Activated CD4-positive, CD25-positive, alpha-beta regulatory T cell treated with anti-CD3 and anti-CD28 coated beads, Interleukin-2, amount 50 U/mL, for 16 hours (primary cell): ENCODE measurements at places on chromosomes 6 and 20.

DNA sequence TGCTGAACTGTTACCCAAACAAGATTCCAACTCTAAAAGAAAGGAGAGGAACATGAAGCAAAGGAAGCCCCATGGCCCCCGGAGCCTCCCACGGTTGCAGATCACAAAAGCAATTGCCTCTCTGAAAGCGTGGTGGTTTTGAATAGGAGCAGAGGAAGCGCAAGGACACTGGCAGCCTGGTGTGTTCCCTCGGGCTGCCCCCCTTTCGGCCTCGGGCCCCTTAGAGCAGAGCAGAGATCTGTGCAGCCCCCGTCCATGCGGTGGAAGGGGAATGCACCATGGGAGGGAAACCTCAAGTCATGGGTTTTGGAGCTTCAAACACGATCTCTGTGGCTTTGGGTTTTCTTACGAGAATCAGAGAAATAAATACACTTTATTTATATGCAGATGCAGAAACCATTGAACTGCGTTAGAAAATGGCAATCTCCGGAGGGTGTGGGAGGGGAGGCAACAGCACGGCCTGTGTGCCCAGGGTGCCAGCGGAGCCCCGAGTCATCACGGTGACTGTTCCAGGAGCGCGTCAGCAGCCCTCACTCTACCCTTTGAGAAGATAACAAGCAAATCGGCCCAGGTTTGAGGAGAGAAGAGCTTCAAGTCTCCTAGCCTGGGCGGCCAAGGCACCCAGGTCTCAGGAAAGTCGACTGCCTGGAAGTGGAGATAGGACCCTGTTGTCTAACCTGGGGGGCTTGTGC, 20.5 kb downstream of the FOXF2 start:
- DNase-seq = no peak

DNA sequence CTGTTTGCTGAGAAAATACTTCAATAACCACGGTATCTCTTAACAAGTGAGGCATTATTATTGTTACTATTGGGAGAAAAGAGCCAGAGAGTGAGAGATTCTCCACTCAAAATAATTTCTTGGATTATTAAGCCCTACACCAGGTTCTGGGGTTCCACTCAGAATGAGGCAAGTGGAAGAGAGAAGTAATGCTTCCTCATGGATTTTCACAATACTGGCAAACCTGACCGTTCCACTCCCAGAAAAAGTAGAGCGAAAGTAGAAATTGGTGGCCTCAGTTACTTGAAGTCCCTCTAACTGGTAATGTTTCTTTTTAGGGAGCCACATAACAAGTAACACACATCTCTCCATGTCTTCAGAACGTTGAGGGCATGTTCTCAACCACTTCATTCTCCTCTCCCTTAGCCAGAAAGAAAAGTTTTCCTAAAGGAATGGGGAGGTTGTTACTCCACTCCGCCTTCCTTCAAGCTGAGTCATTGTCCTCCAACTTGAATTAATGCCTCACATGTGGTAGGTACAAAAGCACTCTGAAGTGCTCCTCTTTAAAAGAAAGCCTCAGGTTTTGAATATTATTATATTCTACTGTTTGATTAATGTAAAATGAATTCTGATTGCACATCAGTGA, 1.9 kb downstream of the BAG2 start:
- DNase-seq = no peak

- DNase-seq = no peak
These were observed 85.0 kb downstream of the DOK5 start for GRCh38 chr20:54560357-54560756.

DNA sequence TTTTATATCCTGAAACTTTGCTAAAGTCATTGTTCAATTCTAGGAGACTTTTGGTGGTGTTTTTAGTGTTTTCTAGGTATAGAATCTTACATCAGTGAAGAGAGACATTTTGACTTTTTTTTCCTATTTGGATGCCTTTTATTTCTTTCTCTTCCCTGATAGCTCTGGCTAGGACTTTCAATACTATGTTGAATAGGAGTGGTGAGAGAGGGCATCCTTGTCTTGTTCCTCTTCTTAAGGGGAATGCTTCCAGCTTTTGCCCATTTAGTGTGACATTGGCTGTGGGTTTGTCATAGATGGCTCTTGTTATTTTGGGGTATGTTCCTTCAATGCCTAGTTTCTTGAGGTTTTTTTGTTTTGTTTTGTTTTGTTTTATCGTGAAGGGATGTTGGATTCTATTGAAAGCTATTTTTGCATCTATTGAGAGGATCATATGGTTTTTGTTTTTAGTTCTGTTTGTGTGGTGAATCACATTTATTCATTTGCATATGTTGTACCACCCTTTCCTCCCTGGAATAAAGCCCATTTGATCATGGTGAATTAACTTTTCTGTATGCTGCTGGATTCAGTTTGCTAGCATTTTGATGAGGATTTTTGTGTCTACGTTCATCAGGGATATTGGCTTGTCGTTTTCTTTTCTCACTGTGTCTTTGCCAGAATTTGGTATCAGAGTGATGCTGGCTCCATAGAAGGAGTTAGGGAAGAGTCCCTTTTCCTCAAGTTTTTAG, 540.1 kb upstream of the FLRT3 start:
- no peak for DNase-seq

DNA sequence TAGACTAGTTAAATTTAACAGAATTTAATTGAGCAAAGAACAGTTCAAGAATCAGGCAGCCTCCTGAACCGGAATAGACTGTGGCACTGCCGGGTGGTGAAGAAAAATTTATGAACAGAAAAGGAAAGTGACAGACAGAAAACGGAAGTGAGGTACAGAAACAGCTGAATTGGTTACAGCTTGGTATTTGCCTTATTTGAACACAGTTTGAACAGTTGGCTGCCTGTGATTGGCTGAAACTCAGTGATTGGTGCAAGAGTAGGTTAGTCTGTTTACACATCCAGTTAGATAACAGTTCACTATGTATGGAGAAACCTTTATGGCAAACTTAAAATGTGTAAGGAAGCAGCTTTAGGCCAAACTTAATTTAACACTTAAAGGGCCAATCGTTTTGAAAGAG, 116.0 kb upstream of the CITED2 start:
- DNase-seq = no peak

GRCh38 chr6:161436106-161436876, 162.4 kb upstream of the AGPAT4 start:
- no peak for DNase-seq

- DNase-seq = no peak
These were observed 130.5 kb downstream of the MRPL14 start for GRCh38 chr6:43996618-43997344.

- no peak for DNase-seq
These were observed 36.7 kb upstream of the ASXL1 start for GRCh38 chr20:32321390-32321789.

GRCh38 chr20:44615169-44615791, 32.9 kb downstream of the PKIG start:
- DNase-seq = no peak

GRCh38 chr20:33281550-33282146, 1.4 kb upstream of the BPIFB1 start:
- no peak for DNase-seq

GRCh38 chr20:43571310-43571709, 12.5 kb downstream of the SGK2 start:
- no peak for DNase-seq

DNA sequence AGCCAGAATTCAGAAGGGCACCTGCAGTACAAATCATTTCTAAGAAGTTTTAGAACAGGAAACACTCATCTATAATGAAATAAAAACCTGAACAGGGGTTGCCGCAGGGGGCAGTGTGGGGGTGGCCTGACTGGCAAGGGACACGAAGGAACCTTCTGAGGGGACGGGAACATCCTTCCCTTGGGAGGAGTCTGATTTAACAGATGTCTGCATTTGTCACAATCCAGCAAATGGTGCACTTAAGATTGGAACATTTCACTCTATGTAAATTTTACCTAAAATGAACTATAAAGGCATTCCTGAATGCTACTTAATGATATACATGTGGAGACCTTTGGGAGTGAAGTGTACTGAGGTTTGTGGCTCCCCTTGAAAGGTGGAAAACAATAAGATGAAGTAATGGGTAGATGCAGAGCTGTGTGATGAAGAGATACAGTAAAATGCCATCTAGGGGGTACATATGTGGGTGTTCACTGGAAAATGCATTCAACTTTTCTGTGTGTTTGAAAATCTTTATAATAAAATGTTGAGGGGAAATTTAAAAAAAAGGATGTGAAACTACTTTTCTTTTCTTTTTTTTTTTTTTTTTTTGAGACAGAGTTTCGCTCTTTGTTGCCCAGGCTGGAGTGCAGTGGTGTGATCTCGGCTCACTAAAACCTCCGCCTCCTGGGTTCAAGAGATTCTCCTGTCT, 89.5 kb downstream of the SNX5 start:
- no peak for DNase-seq

GRCh38 chr6:127880429-127880828, 20.4 kb downstream of the THEMIS start:
- no peak for DNase-seq

- DNase-seq = no peak
These were observed 99.9 kb downstream of the BANF2 start for GRCh38 chr20:17799575-17800227.

GRCh38 chr6:150857062-150857944, 8.2 kb upstream of the MTHFD1L start:
- DNase-seq = no peak

- no peak for DNase-seq
These were observed 899.6 kb upstream of the SLC35B3 start for GRCh38 chr6:9334979-9335378.

DNA sequence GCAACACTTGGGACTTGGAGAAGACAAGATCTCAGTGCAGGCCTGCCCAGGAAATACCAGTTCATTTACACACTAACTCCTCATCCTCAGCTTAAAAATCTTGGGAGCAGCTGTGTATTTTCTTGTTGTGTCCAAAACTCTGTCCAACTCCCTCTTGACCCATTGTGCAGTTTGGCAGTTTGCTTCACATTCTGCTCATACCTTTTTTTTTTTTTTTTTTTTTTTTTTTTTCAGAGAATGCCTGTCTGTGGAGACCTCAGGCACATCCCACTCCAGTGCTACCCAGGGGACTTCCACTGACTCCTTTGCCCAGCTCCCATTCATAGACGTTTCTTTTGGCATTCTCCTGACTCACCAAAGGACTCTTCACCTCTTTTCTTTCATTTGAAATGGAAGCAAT, 265.8 kb upstream of the TCF21 start:
- DNase-seq = no peak

DNA sequence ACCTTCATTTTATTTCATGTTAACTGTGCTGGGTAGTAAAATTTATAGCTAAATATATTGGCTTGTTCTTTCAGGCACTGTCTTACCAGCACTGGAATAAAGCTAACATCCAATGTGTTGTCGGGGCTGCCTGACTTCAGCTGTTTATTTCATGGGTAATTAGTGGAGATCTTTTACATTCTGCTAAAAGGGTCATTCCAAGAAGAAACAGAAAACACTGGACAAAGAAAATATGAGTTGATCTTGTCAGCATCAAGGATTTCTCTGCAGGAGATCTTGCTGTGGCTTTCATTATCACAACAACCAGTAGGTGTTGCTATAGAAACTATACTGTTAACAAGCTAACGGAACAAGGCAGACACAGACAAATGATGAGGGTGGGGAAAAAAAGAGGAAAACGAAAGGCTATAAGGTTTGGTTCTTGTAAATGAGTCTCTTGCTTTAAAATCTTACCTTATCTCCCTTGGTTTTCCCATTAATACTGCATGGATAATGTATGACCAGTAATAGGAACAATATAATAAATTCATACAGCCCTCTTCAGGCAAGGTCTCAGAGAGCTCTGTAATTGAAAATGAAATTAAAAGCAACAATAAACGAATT, 206.8 kb downstream of the SIM1 start:
- DNase-seq = no peak
